ENCODE measurements at places on chromosomes 4 and X.

DNA sequence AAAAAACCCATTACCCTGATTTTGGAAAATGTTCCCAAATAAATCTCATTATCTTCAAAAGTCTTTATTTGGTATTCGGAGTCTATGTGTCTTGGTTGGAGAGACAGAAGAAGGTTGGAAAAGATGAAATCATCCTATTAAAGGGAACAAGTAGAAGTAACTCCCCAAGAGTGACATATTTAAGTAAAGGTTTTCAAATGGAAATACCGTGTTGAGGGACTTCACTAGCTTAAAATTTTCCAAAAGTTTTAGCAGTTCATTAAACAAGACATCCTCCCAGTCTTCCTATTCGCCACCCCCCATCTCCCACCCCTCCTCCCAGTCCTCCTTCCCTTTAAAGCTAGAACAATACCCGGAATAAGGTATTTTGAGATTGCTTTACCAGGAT is 62.7 kb upstream of the CCDC160 start:
- DNase-seq: no peak

GRCh38 chr4:145153181-145153903 is 27.0 kb downstream of the OTUD4 start:
- DNase-seq: no peak

DNA sequence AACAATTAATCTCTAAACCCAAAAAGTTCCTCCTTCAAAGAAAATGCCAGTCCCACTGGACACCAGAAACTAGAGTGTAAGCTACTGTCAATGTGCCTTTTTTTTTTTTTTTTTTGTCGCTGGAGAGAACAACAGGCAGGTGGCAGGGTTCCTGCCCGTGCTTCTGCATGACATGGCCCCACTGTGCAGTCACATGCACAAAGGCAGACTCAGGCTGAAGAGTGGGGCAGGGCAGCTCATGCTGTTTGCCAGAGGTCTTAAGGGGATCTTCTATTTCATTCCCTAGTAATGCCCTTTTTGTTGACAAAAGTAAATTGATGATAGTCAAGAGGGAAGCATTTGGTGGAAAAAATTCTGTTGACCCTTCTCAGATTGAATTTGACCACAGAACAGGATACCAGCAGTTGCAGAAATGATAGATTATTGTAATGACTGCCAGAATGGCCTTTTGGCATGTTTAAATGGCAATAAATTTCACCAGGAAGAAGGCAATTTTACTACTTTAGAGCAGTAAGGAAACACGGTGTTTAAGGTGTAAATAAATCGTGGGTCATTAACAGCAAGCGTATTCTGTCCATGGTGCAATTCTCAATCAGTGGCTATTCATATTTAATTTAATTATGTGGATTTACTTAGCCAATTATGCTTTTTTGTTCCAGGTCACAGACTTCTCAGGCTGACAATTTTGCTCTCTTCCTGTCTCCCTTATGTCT is 80.9 kb downstream of the NKX6-1 start:
- DNase-seq: no peak

DNA sequence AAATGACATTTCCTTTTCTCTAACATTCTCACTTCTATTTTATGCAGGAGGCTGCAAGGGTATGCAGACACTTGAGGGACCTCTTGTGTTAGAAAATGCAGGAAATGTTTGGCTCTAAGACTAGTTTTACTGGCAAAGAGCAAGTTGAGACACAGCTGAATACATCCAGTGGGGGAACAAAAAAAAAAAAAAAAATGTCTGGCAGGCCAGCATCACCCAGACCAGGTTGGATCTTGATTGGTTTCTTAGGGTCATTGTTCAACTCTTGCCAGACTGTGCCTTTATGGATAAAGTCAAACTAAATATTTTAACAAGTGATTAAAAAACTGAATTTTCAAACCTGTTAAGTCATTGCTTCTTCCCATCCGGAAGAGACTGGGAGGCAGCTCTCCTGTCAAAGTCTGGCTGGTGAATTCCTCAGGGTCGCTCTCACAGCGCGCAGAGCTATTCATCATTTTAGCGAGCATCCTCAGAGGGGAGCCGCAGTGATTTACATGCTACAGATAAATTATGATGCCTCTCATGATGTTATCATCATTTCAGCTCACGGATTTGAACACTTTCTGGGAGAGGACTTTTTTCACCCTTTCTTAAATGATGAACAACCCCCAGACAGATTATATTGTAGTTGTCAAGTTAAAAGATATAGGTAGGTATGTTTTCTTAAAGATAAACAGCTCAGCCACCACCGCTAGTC is 23.6 kb upstream of the PACRGL start:
- DNase-seq: no peak

DNA sequence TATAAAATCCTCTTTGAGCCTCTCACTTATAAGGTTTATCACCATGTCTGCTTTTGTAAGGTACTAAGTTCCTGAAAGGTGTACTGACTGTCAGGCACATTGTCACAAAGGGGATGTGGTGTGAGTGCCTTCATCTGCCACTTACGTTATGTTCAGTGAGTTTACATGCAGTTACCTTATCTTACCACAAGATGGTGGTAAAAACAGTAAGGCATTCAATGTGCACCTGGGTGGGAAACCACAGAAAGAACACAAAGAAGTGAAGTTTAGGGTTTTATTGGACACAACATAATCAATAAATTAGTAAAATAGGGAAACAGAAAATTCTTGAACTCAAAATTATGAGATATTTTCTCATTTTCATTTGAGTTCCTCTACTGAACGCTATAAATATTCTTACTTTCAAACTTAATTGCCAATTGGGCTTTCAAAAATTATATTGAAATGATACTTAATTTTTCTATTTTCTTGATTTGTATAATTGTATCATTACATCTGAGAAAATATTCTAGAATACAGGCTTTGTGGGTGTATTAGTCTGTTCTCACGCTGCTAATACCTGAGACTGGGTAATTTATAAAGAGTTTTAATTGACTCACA is 650.8 kb downstream of the PCDH7 start:
- no peak for DNase-seq

GRCh38 chr4:4457803-4458553 is 71.1 kb downstream of the NSG1 start:
- no peak for DNase-seq

DNA sequence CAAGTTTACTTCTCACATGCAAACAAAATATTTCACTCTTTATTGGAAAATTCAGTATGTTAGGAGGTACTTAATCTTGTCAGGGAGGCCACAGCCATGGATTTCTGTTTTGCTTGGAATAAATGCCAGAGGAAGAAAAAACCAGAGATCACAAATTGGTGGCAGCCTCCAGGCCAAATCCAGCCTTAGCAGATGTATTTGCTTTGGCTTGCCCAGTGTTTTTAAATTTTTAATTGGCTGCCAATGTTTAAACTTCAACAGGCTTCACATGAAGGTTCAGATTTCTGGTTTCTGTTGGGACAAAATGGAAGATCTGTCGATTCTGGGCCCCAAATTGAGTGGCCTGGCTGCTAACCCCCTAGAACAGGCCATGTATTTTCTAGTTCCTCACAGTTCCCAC is 19.2 kb downstream of the YY2 start:
- DNase-seq: no peak

- no peak for DNase-seq
These were observed 435.6 kb downstream of the TMA16 start for GRCh38 chr4:163930086-163930485.

- no peak for DNase-seq
These were observed 12.2 kb upstream of the NUP54 start for GRCh38 chr4:76160355-76160754.

- no peak for DNase-seq
These were observed 120.0 kb downstream of the LUZP4 start for GRCh38 chrX:115409551-115409950.

DNA sequence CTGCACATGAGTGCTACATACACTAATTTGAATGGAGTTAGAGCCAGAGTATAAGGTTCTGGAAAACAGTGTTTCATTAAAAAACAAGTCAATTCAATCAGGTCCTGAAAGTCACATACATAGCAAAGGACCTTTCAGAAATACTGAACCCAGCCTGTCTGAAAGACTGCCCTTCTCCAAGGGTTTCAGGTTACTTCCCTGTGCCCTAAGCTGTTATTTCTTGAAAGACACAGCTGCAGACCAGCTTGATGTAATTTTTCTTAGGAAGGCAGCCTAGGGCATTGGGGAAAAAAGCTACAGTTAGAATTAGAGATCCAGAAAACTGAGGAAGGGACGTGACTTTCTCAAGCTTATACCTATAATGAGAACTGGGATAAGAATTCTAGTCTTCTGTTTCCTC is 155.9 kb upstream of the MAOA start:
- DNase-seq: no peak

GRCh38 chr4:13544606-13545393 is 492 bp upstream of the NKX3-2 start:
- no peak for DNase-seq

GRCh38 chrX:19849464-19850080 is 37.8 kb downstream of the SH3KBP1 start:
- no peak for DNase-seq

DNA sequence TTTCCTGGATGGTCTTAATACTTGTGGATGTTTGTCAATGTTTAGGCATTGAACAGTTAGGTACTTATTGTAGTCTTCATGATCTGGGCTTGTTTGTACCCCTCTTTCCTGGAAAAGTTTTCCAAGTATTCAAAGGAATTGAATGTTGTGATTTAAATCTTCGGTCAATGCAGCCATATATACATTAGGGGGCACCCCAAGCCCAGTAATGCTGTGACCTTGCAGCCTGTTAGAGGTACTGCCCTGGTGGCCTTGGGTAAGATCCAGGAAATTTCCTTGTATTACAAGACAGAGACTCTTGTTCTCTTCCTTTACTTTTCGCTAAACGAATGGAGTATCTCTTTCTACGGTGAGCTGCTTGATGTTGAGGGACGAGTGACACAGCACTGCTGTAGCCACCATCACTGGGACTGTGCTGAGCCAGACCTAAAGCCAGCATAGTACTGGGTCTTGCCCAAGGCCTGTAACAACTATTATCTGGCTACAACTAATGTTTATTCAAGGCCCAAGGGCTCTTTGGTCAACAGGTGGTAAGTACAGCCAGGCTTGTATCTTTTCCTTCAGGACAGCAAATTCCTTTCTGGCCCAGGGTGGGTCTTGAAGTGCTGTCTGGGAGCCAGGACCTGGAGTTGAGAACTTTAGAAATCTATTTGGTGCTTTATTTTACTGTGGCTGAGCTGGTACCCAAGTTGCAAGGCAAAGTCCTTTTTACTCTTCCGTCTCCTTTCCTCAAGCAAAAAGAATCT is 118.3 kb upstream of the ATOH1 start:
- DNase-seq: no peak

Data from activated CD4-positive, alpha-beta T cell treated with anti-CD3 and anti-CD28 coated beads for 1 hour (primary cell).